AG04450 (cell line): ENCODE measurements at places on chromosomes 2 and 18. TPM values are rescaled to one million over a fixed set of nuclear protein-coding genes. Genes with fewer than 3 reads are reported as not detected.

CAPN14 gene
- 0.09 TPM in 2 replicates for polyA plus RNA-seq

GRCh38 chr2:14712111-14712510 is 79.6 kb downstream of the LRATD1 start:
- DNase-seq = no peak

- DNase-seq = no peak
These were observed 25.0 kb downstream of the CELF4 start for GRCh38 chr18:37540424-37541138.

GRCh38 chr18:45687621-45688020 is 36.4 kb upstream of the SLC14A1 start:
- no peak for DNase-seq

- DNase-seq = no peak
These were observed 13.6 kb upstream of the NFU1 start for GRCh38 chr2:69450735-69451416.

- peak; percentile 41 for DNase-seq
These were observed 532 bp upstream of the YES1 start for GRCh38 chr18:812376-813171.

GRCh38 chr18:49961271-49961670 is 147.9 kb upstream of the ACAA2 start:
- no peak for DNase-seq

KLHL29 gene
- polyA plus RNA-seq = 3.6 and 4.9 TPM in 2 replicates

- no peak for DNase-seq
These were observed 244.2 kb upstream of the BOD1L2 start for GRCh38 chr18:56902653-56903052.
